ENCODE measurements at places on chromosomes 2 and 18. TPM values are rescaled to one million over a fixed set of nuclear protein-coding genes. Genes with fewer than 3 reads are reported as not detected.

- no peaks in the 10 kb centered on the region for H3K4me1 ChIP-seq
- no peak overlapping the region for H3K27ac ChIP-seq
- no peaks in the 10 kb centered on the region for H3K27me3 ChIP-seq
- no peak for DNase-seq
Measured at GRCh38 chr2:21947046-21947445, 823.3 kb downstream of the TDRD15 start.

GRCh38 chr2:134988994-134989605 lies 58.1 kb downstream of the MAP3K19 start:
- H3K27me3 ChIP-seq = peaks cover 2% of the 10 kb centered on the region
- no peak for DNase-seq
- no peak overlapping the region for H3K27ac ChIP-seq
- no peaks in the 10 kb centered on the region for H3K4me1 ChIP-seq
- H3K36me3 ChIP-seq = no peaks in the 10 kb centered on the region

GRCh38 chr18:22451796-22452195 lies 34.1 kb upstream of the CTAGE1 start:
- no peak for DNase-seq
- peaks cover 6% of the 10 kb centered on the region for H3K27me3 ChIP-seq
- no peak overlapping the region for H3K4me3 ChIP-seq
- H3K4me1 ChIP-seq = no peaks in the 10 kb centered on the region

Gene OR6B2
- not detected for total RNA-seq
